Glutamatergic neuron (in vitro differentiated cells): ENCODE measurements at places on chromosomes 1 and 21. TPM values are rescaled to one million over a fixed set of nuclear protein-coding genes. Genes with fewer than 3 reads are reported as not detected.
A peak's percentile ranks its signal among the peaks of the same experiment; 100 is the strongest.

GRCh38 chr1:40094466-40095110 is 2.5 kb downstream of the PPT1 start:
- H3K4me3 ChIP-seq, result no peak overlapping the region
- peaks cover 8% of the 10 kb centered on the region for H3K27me3 ChIP-seq
- peaks cover 4% of the 10 kb centered on the region for H3K4me1 ChIP-seq
- H3K36me3 ChIP-seq, result no peaks in the 10 kb centered on the region
- DNase-seq, result no peak

DNA sequence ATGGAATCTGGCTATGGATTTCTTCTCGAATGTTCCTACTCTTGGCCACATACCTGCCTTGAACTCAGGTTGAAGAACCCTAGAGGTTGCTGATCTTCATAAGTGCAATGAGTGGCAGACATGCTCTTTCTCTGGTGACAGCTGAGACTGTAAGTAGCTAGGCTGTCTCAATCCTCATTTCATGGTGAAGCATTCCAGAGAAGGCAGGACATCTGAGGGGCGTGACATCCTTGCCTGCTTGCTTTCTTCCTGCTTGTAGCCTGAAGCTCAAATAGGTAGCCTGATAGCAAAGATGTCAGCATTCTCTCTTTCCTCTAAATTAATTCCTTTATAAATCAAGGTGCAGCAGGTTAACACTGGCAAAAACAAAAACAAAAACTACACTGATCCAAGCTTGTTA is 114.6 kb upstream of the MAGI3 start:
- H3K4me3 ChIP-seq, result no peak overlapping the region
- H3K27ac ChIP-seq, result no peak overlapping the region
- H3K36me3 ChIP-seq, result no peaks in the 10 kb centered on the region
- DNase-seq, result no peak
- no peaks in the 10 kb centered on the region for H3K27me3 ChIP-seq
- peaks cover 2% of the 10 kb centered on the region for H3K4me1 ChIP-seq

- H3K27ac ChIP-seq, result no peak overlapping the region
- no peak overlapping the region for H3K4me3 ChIP-seq
- DNase-seq, result no peak
Measured at GRCh38 chr1:184513966-184514365, 127.1 kb downstream of the C1orf21 start.

GRCh38 chr1:15949453-15950245 is 26.3 kb downstream of the ZBTB17 start:
- no peaks in the 10 kb centered on the region for H3K36me3 ChIP-seq
- peaks cover 7% of the 10 kb centered on the region for H3K27me3 ChIP-seq
- peaks cover 52% of the 10 kb centered on the region for H3K4me1 ChIP-seq
- no peak overlapping the region for H3K4me3 ChIP-seq
- DNase-seq, result no peak
- peak overlapping the region; percentile 23 for H3K27ac ChIP-seq

DNA sequence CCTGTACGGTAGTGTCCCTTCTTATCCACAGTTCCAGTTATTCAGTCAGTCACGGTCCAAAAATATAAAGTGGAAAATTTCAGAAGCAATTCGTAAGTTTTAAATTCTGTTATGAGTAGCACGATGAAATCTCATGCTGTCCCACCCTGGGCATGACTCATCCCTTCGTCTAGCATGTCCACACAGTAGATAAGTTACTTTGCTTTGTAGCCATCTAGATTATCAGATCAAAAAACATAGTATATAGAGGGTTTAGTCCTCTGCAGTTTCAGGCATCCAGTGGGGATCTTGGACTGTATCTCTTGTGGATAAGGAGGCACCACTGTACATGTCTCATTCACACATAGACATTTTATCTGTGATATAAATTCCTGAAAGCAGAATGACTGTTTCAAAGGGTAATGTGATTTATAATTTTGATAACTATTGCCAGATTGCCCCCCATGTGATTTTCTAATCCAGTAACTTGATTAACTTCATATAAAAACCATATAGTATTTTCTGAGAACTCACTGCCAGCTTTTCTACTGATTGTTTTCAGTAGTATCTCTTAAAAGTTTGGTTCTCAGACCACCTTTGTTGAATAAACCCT is 143.3 kb downstream of the DYRK1A start:
- H3K27me3 ChIP-seq, result peaks cover 2% of the 10 kb centered on the region
- H3K4me1 ChIP-seq, result no peaks in the 10 kb centered on the region
- DNase-seq, result no peak
- no peak overlapping the region for H3K4me3 ChIP-seq
- peaks cover 14% of the 10 kb centered on the region for H3K36me3 ChIP-seq
- no peak overlapping the region for H3K27ac ChIP-seq

The ORC1 gene
- total RNA-seq, result 3.4 TPM

The NHLH1 gene
- 1,198 TPM for total RNA-seq

The ETV3L gene
- not detected for total RNA-seq
